Spleen (tissue), 13 donors: ENCODE measurements at places on chromosomes 12 and 14. TPM values are rescaled to one million over a fixed set of nuclear protein-coding genes. Genes with fewer than 3 reads are reported as not detected.

- no peak for DNase-seq
- H3K27ac ChIP-seq: no peak overlapping the region
Measured at GRCh38 chr12:10113920-10114319, 15.1 kb upstream of the CLEC1A start.

GRCh38 chr12:95896846-95897245, 38.1 kb downstream of the SNRPF start:
- no peak overlapping the region for H3K4me3 ChIP-seq
- H3K36me3 ChIP-seq: no peaks in the 10 kb centered on the region
- DNase-seq: no peak
- H3K4me1 ChIP-seq: no peaks in the 10 kb centered on the region

DNA sequence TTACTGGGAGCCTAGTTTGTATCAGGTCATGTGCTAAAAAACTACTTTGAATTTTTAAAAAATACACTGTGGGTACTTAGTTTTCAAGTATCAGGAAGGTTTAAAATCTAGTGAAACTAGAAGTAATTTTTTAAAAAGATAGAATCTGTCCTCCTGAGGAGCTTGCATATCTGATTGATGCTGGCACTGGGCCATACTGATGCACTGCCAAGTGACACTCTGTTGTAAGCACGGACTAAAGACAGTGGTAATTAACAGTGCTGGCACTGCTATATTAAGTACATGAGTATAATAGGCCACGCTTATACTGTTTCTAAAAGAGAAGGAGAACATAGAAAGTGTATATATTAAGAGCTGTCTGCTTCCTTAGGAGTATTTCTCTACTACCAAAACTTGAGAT, 10.0 kb upstream of the TBC1D30 start:
- no peak for DNase-seq
- no peaks in the 10 kb centered on the region for H3K4me1 ChIP-seq
- no peak overlapping the region for H3K4me3 ChIP-seq
- no peaks in the 10 kb centered on the region for H3K36me3 ChIP-seq
- no peak overlapping the region for H3K27ac ChIP-seq

DNA sequence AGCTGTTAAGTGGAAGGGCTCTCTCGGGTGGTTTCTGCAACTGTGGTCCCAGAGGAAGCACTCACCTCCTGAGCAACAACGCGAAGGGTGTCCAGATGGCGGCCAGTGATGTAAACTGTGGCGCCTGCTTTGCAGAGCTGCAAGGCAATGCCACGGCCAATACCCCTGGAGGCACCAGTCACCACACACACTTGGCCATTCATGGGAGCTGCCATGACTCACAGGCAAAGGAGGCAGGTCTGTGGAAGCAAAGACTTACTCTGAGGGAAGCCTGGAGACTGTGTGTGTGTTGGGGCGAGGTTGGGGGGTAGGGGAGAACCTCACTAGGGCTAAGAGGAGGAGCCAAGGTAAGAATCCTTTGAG, 707 bp downstream of the DHRS1 start:
- peaks cover 66% of the 10 kb centered on the region for H3K4me1 ChIP-seq
- H3K36me3 ChIP-seq: peaks cover 60% of the 10 kb centered on the region
- no peaks in the 10 kb centered on the region for H3K27me3 ChIP-seq
- DNase-seq: no peak
- H3K4me3 ChIP-seq: peak overlapping the region; percentile 89
- H3K27ac ChIP-seq: peak overlapping the region; percentile 92

TAS2R42 gene
- not detected for total RNA-seq

CREBL2 gene
- 76.0 TPM for total RNA-seq

SLCO1C1 gene
- total RNA-seq: not detected

CISTR gene
- total RNA-seq: not detected
